CD4-positive, alpha-beta T cell (primary cell): ENCODE measurements at places on chromosomes 7 and 10.

GRCh38 chr7:106542550-106543220 is 118.3 kb downstream of the CCDC71L start:
- no peak for DNase-seq

DNA sequence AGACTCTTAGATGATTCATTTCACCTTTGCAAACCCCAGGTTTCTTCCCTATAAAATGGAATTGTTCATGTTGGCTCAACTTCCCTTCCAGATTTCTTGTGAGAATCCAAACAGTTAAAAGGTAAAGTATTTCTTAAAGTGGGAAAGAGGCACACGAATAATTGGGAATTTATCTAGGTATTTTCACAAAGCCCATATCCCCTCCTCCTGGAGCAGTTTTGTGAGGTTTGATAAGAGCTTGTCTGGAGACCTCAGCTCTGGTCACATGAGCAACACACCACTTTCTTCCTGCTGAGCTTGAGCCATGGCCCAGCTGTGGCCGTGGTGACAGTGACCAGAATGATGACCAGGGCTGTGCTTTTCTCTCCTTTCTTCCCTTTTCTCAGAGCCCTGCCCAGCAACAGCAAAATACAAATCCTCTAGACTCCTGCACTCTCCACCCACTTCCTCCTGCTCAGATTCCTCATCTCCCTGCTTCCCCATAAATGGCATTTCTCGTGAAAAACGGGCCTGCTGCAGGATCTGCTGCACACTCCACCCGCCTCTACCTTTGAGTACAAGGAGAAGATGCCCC is 87.7 kb downstream of the PIK3CG start:
- DNase-seq, result no peak

DNA sequence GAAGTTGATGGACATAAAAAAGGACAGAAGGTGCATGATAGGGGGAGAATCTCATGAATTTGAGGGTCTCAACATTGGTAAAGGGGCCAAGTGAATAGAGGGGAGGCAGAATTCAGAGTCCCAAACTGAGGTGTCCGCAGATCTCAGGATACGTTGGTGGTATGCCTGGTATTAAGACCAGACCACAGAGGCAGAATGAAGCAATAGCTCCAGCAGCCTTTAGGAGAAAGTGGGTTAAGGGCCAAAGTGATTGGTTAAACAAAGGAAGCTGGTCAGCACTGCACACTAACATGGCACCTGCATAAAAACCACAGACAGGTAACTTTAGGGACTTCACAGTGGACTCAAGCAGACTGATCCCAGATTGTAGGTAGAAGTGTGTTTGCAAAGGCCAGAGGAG is 37.5 kb downstream of the MEST start:
- no peak for DNase-seq

GRCh38 chr7:156397249-156397648 is 243.3 kb upstream of the RNF32 start:
- DNase-seq, result no peak

- no peak for DNase-seq
Observed at GRCh38 chr7:37070031-37070430, 345.7 kb upstream of the AOAH start.

GRCh38 chr7:14938181-14938580 is 35.6 kb upstream of the DGKB start:
- DNase-seq, result no peak

DNA sequence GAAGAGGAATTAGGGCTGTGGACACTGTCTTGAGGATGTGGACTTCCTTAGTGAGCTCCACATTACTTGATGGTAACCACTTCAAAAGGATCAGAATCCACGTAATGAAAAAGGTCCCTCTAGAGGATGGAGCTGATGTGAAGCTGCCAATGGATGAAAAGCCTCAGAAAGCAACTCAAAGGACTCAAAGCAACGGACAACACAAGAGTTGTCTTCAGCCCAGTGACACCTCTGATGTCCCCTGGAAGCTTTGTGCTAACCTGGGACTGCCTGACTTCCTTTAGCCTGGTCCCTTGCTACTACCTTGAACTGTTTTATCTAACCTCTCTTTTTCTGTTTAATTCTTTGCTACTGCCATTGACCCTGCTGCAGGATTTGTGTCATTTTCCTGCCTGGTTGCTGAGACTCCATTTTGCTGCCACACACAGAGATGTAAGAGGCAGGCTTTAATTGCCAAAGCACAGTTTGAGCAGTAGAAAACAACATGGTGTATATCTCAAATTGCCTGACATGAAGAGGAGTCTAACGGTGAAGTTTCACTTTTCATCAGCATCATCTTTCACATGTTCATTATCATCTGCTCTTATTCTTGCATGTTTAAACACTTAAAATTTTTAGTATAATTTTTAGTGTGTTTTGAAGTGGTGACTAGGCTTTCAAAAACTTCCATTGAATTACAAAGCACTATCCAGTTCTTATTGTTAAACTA is 11.1 kb upstream of the SGCE start:
- no peak for DNase-seq

- no peak for DNase-seq
Observed at GRCh38 chr10:5816170-5816569, 2.9 kb upstream of the GDI2 start.

DNA sequence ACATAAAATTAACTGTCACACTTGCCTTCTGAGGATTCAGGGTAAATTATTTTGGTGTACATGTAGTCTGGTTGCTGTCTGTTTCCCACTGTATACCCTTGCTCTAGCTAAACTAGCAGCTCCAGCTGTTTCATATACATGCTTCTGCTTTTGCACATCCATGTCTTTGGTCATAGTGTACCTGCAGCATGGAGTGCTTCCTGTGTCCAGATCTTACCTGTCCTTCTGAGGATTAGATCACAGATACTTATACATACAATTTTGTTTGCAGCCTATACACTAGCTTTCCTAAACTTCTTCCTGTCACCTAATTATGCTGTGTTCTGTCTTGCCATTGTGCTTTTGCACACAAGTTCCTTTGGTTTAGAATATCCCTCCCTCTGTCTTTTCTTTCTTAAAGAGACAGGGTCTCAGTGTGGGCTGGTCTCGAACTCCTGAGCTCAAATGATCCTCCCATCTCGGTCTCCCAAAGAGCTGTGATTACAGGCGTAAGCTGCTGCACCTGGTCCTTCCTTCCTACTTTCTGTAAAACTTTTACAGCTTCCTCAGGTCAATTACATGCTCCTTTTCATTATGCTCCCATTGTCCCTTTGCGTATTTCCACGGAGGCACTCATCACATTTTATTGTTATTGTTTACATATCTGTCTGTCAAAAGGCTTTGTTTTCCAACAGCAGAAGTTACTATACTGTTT is 33.8 kb downstream of the TPST1 start:
- DNase-seq, result no peak

- no peak for DNase-seq
Observed at GRCh38 chr10:29395409-29395808, 106.5 kb downstream of the LYZL1 start.

DNA sequence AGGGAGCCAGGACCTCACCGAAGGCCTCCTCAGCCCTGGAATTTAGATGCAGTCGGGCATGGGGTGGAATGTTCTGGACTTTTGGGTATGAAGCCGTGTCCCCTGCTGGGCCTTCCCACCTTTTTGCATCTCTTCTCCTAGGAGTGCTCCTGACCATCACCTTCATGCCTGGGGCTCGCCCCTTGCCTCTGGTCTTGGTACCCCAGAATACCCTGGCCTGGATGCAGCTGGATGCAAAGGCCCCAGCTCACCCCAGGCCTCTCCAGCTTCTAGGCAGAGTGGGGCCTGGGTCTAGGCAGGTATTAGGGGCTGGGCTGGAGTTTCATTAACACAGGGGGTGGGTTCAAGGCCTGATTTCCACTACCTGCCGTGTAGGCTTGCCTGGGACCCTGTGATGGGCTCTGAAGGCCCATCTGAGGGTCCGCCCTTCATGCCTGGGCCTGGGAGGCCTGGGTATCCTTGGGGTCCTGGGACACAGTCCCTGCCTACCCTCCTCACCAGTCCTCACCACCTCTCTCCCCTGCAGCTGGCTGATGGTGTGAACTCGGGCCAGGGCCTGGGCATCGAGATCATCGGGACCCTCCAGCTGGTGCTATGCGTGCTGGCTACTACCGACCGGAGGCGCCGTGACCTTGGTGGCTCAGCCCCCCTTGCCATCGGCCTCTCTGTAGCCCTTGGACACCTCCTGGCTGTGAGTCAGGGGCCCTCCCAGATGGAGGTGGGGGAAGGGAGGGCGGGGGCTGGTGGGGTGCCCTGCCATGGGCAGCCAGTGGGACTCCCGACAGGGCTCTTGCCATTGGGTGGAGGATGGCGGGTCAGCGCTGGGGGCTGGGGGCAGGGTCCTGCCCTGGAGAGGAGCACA is 10.1 kb downstream of the AQP1 start:
- DNase-seq, result no peak

- DNase-seq, result no peak
Observed at GRCh38 chr10:14787938-14788337, 13.2 kb upstream of the FAM107B start.

GRCh38 chr7:141246426-141246825 is 172.6 kb downstream of the TMEM178B start:
- DNase-seq, result no peak

DNA sequence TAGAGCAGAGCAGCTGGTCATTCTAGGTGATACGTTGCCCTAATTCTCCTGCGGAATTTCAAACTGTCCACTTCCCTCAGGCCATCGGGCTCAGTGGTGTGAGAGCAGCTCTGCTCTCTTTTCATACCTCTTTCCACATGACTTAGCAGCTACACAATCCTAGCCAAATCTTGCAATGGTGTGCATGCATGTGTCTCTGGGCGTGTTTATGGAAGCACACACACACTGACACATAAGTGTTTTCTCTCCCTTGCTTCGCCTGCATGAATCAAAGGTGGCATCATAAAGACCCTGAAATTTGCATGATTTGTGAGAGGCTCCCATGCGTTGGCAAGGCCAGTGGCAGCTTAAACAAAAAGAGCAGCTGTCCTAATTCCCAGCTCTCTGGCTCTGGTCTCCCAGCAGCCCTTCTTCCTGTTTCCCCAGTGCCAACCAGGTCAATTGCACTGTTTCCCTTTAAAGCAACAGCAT is 1189.5 kb downstream of the GATA3 start:
- no peak for DNase-seq

- peak; percentile 2 for DNase-seq
Observed at GRCh38 chr10:132932461-132933307, 9.7 kb downstream of the CFAP46 start.

GRCh38 chr10:114708084-114708483 is 50.0 kb upstream of the ABLIM1 start:
- DNase-seq, result no peak

- DNase-seq, result no peak
Observed at GRCh38 chr7:106485031-106485551, 175.9 kb downstream of the CCDC71L start.

GRCh38 chr10:76333796-76334195 is 902.4 kb downstream of the LRMDA start:
- DNase-seq, result no peak

DNA sequence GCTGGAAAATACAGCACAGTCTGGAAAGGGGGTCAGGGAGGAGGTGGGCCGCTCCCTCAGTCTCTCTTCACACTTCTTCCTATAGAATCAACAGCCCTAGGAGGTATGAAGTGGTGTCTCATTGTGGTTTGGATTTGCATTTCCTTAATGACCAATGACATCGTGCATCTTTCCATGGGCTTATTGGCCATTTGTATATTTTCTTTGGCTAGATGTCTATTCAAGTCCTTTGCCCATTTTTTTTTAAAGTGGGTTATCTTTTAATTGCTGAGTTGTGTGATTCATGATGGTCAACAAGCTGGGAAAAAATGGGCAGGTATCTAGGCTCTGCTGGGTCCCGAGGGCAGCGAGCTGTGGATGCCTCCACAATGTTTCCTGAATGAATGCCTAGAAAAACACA is 29.1 kb downstream of the TMEM130 start:
- DNase-seq, result no peak

DNA sequence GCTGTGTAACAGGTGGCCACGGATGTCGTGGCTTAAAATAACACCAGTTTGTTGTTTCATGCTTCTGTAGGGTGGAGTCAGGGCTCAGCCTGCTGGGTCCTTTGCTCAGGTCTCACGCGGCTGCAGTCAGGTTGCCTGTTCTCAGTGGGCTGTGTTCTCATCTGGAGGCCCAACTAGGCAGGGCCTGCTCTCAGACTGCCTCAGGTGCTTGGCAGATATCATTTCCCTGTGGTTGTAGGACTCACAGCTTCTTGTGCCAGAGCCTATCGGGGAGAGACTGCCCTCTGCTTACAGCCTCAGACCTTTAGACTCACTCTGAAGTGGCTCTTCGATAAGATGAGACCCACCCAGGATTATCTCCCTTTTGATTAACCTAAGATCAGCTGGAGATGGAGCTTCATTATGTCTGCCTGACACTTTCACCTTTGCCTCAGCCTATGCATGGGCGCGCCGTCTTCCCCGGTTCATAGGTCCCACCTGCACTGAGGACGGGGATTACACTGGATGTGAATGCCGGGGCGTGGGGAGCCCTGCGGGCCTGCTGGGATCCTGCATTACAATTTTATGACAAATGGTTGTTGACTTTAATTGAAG is 55.3 kb downstream of the INPP5A start:
- no peak for DNase-seq

DNA sequence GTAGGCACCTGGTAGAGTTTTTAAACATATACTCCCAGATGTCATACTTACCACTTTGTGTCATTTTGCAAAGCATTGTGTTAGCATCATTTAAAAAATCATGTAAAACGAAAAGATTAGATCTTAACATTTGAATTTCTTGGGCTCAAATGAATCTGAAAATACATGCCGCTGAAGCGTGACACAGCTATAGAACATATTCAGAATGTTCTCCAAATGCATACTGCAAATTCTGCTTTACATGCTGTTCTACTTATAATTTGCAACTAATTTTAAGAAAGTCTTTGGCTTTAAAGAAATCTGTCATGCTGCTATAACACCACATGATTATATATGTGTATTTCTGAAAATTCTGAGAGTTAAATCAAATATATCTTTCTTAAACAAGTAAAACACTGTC is 109.2 kb upstream of the CAV2 start:
- no peak for DNase-seq

- no peak for DNase-seq
Observed at GRCh38 chr7:4689668-4690067, 7.6 kb downstream of the FOXK1 start.

DNA sequence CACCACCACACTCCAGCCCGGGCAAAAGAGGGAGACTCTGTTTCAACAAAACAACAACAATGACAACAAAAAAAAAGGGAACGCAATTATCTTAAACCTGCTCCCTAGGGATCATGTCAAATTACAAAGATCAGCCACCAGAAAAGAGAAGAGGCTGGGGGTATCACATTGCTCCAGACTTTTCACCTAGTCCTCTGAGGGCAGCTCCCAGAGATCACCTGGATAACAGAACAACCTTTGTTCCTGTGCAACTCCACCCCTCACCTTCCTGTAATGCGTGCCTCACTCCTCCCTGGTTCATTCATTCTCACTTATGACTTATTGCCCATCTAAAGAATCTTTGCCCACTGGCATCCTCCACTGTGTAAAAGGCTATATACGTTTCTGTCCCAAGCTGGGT is 31.8 kb downstream of the SVOPL start:
- DNase-seq, result no peak

DNA sequence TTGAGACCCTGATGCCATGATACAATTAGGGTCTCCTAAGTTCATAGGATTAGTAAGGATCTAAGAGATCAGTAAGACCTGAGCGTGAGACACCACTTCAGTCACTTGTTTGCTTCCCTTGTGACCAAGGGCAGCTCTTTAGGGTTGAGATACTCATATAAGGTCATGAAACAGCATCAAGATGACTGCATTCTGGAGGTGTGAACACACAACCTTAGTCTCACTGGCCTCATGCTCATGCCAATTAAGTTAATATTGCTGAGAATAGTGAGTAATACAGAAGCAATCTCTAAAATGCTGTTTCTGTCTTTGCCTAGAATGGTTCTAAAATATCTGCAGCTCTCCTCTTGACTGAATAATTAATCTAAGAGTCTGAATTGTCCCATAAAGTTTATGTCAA is 39.6 kb upstream of the KLHL7 start:
- DNase-seq, result no peak
